Hematopoietic multipotent progenitor cell treated with erythropoietin and hydrocortisone succinate and interleukin-3 and kit ligand, for 6 days (in vitro differentiated cells): ENCODE measurements at places on chromosomes 2 and 18.

GRCh38 chr2:238024986-238025385 is 35.8 kb upstream of the SCLY start:
- no peak for DNase-seq

DNA sequence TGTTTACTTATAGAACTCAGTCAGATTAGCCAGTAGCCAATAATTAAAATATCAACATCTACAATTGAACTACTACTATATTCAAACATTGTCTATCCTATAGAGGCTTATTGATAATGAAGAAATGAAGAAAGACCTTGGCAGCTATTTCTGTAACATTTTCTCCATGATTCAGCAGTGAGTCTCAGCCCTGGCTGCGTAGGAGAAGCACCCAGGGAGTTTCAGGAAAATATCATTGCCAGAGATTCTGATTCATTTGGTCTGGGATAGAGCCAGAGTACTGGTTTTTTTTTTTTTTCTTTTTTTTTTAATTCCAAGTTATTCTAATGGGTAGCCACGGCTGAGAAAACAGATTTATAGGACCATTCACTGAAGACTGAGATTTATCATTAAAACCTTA is 404.8 kb downstream of the TXNL1 start:
- DNase-seq: no peak

- peak; percentile 56 for DNase-seq
Measured at GRCh38 chr2:195662138-195662537, 5.1 kb downstream of the SLC39A10 start.

DNA sequence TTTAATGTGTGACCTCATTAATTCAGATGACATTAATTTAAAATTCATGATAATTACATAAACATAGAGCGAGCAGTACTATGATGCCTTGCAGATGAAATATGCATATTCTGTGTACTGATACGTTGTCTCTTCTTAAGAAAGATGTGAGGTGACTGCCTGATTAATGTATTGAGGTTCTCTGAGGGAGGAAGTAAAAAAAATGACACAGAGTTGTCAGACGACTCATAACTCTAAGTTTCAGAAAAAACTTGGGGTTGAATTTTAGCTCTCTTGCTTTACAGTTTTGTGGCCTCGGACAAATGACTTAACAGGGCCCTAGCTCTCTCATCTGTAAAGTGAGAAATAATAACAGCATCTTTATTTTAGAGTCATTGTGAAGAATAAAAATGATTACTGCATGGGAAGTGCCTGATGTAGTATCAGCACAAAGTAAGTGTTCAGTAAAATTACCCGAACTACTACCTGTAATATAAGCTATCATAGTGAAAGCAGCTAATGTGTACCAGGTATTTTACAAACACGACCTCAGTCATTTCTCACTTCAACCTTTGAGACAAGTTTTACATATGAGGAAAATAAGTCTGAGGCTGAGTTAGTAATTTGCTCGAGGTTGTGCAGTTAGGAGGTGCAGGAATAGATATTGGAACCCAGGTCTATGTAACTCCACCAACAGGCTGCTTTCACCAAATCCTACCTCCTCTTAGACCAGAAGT is 65.3 kb downstream of the ALK start:
- DNase-seq: no peak

GRCh38 chr2:100674666-100675065 is 111.9 kb downstream of the PDCL3 start:
- no peak for DNase-seq

- peak; percentile 50 for DNase-seq
Measured at GRCh38 chr2:173048897-173049661, 26.6 kb upstream of the MAP3K20 start.

- DNase-seq: no peak
Measured at GRCh38 chr2:177394594-177394973, 2.0 kb downstream of the AGPS start.

GRCh38 chr2:134790487-134790886 is 47.9 kb upstream of the ACMSD start:
- DNase-seq: no peak

- DNase-seq: no peak
Measured at GRCh38 chr2:54815148-54815539, 91.7 kb downstream of the EML6 start.

DNA sequence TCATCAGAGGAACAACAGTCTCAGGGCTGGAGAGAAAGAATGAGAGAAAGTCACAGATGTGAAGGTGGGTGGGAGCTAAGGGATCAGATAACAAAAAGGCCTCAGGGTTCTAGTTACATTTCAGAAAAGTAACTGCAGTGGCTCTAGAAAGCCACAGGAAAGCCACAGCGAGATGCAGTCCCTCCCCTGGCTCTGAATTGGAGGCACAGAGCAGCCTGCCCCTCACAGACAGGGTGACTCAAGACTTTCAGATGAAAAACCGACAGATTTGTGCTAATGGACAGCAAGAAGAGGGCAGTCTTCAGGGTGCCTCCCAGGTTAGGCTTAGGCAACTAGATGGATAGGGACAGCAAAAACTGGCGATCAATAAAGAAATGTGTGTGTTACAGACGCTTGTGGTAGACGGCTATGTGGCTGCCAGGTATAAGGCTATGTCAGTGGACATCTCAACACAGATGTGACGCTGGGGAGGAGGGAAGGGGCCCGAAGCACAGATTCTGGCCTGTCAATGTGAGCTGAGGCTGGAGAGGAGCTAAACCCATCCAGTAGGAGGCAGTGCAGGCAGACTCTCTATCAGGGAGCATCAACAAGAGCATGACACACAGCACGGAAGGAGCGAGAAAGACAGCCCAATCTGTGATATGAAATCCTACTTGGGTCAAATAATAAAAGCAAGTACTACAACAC is 26.2 kb downstream of the UNC50 start:
- peak; percentile 58 for DNase-seq

- DNase-seq: peak; percentile 50
Measured at GRCh38 chr2:155815851-155816250, 516.7 kb downstream of the NR4A2 start.

GRCh38 chr2:97769711-97770110 is 56.3 kb downstream of the ZAP70 start:
- DNase-seq: no peak

DNA sequence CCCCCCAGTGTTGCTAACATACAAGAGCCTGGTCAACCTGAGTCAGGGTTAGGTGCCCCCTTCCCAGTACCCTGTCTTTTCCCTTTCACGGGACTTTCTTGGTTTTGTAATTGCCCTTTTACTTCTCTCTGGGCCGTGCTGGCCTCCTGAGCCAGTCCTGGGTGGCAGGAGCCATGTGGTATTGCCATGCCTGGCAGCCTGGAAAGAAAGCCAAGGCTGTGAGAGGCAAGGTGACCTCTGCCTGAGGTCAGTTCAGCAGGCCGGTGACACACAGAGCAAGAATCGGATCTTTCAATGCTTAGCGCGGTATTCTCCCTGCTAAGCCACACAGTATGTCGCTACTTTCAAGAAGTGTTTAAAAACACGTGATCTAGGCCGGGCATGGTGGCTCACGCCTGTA is 52.3 kb downstream of the C18orf63 start:
- no peak for DNase-seq

GRCh38 chr2:55045780-55046179 is 4.5 kb downstream of the RTN4 start:
- DNase-seq: no peak

- no peak for DNase-seq
Measured at GRCh38 chr2:124269348-124269747, 244.3 kb downstream of the CNTNAP5 start.

DNA sequence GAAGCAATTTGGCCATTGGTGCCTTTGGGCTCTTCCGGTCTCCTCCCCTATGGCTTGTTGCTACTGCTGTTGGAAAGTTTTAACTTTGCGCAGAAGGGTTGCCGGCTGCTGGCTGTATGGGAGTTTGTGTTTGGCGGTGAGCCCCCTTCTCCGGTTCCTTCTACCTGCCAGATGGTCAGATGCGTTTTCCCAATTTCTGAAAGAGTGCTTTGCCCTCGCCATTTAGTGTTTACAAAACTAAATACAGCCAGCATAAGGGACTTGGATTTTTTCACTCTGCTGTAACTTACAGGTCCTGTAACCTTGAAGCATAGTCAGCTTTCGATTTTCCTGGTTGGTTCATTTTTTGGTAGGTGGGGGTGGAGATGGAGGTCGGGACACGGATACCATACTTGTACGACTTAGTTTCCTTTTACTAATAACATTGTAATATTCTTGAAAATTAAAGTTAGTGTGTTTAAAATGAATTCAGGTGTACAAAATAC is 604 bp downstream of the COQ10B start:
- peak; percentile 92 for DNase-seq

GRCh38 chr18:35807811-35808335 is 164.6 kb upstream of the RMP24 start:
- no peak for DNase-seq

DNA sequence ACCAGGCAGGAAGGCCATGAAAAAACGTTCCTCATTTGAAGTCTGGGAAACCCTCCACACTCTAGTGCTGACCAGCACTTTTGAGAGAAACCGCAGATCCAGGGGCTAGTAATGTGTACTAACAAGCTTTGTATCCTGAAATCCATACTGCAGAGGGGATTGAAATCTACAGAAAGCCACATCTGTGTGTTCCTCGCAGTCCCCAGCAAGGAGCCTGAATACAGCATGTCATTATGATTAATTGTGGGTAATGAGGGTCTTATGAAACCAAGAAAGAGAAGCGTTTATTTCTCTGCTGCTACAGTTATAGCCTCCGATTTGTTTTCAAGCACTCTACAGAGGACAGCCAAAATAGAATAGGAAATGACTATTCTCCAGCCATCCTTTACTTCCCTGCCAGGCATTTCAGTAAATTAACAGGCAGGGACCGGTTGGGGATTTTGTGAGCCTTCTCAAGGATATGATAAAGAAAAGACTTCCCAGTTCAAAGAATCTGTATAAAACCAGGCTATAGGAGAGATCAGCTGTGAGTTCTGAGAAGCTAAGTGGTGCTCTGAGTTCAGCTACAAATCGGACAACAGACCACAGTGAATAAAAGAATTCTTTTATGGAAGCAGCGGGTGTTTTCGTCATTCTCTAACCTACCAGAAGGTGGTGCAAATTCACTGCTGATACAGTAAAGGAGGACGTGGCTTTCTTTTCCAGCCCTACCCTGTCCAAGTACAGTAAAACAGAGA is 133.4 kb downstream of the INSIG2 start:
- DNase-seq: peak; percentile 83

DNA sequence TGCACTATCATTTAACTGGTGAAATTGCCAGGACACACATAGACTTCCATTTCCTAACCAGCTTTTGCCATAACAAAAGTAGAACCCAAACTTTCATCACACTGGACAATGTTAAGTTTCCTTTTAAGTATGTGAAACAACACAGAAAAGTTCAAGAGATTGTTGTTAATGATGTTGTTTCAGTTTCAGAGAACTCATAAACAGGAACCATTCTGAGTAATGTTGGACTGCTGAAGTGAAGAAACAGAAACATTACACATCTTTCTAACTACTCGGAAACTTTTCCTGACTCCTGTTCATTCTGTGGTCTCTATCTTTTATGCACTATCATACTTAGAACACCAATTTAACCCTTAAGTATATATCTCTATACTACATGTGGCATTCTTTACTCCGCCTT is 179.2 kb downstream of the RIT2 start:
- DNase-seq: no peak

- no peak for DNase-seq
Measured at GRCh38 chr18:9871244-9871746, 14.5 kb upstream of the TXNDC2 start.

- DNase-seq: no peak
Measured at GRCh38 chr2:85747441-85747840, 6.3 kb upstream of the ATOH8 start.

DNA sequence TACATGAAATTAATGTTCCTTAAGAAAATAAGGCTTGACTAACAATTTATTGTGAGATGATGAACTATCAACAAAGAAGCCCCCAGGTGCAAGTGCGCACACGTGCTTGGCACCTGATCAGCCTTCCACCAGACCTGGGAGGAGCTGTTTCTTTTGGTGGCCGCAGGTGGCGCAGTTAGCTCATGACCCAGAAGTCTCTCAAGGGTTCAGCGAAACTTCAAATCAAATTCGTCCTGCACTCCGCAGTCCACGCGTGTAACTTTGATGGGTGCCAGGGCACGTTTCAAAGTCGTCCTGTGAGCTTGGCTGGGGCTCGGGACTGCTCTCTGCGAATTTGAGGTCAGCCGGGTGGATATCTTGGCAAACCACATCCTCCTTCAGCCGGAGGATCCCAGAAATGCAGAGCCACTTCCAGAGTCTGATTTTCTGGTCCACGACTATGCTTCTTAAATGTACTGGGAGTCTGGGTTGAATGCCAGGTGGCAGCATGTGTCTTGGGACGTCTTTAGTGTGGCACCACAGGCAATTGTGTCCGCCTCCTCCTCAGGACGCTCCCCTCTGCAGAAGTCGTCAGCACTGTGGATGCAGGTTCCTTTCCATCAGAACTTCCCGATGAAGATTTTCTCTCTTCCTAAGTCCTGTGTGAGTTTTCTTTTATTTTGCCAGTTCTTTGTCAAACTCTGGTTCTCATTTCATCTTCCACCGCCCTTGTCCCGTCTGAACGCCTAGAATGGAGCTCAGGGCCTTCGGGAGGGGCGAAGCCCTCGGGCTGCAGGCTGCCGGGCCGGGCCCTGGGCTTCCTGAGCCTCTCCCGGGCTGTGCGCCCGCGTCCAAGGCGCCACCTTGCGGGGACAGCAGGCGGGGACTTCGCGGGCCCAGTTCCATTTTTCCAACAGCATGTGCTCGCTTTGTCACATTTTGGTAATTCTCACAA is 61.3 kb upstream of the RAPGEF4 start:
- peak; percentile 50 for DNase-seq

DNA sequence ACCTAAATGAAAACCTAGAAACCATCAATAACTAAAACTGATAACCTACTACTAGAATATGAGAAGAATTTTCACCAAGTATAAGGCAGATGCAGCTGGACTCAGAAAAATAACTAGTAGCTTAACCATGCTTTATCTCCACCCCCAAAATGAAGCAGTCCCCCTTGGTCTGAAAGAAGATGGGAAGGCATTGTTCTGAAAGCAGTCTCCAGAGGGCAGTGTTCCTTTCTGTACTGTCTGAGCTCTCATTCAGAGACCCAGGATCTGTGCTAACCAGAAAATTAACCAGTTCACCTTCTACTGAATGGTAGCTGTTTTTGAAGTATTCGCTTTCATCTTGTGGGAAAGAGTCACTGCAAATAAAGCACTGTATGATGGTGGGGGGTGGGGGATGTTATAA is 273.0 kb downstream of the PDE11A start:
- peak; percentile 52 for DNase-seq

- peak; percentile 74 for DNase-seq
Measured at GRCh38 chr2:191020742-191021381, 6.9 kb upstream of the STAT1 start.

DNA sequence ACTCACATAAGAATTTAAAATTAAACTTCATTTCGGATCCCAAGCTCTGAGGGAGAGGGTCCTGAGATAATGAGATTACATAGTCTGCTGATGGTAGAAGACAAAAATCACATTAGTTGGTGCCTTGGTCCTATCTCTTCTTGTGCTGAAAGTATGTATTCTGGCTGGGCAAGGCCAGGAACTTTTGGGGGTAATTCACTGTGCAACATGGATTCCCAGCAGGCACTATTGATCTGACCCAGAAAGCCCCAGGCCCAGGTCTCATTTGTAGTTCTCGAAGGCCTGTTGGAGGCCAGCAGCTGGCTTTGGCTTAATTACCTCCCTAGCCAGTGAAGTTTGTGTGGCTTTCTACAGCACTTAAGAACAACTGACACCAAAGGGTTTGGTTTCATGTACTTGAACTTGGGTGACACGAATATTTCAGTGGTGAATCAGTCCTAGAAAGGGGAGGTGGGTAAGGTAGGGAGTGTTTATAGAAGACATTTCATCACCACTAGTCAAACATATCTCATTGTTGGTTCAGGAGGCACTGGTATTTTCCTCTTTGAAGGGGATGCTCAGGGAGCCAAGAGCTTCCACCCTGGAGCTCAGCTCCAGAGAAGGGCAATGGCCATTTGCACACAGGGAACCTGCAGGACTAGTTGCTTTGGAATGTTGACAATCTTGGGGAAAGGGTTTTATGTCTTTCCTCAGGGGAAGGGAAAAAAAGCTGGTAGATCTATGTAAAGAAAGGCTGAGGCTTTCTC is 217.8 kb downstream of the OSR1 start:
- DNase-seq: no peak
